ENCODE measurements at places on chromosomes 5 and 9. TPM values are rescaled to one million over a fixed set of nuclear protein-coding genes. Genes with fewer than 3 reads are reported as not detected.
A peak's percentile ranks its signal among the peaks of the same experiment; 100 is the strongest.

DNA sequence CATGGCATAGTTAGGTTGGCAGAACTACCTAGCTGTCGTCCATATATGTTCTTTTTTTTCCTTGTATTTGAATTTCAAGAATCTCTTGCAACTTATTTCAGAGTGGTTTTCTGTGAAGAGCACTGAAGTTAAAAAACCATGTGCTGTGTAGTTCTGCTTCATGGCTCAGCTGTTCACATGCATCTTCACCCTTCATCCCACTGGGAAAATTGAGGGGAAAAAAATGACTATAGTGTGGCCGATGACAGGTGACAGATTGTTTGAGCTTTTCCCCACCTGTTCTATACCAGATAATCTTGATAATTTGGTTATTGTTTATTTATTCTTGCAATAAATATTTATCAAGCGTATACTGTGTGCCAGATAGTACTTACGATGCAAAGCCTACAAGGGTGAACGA lies 77.8 kb downstream of the AOPEP start:
- no peak for DNase-seq

PCDH1 gene
- total RNA-seq = 8.4 TPM

DNA sequence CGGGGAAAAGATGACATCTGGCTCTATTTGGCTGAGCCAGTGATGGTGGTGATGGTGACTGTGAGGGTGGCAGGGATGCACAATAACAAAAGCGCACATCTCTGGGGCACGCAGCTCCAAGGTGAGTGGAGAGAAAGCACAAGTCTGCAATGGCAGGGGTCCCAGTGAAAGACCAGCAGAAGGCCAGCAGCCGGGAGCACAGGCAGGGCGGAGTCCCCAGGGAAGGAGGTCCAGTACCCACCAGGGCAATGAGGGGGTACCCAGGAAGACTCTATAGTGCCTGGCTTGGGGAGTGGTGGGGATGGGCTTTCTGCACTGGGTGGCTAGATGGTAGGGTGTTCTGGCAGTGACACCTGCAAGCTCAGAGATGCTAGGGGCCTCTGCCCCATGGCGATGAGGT lies 69.4 kb downstream of the AK8 start:
- DNase-seq = no peak

MEIKIN gene
- not detected for total RNA-seq

- no peak for DNase-seq
Measured at GRCh38 chr5:178323541-178323865, 90.9 kb upstream of the PHYKPL start.

TMC1 gene
- total RNA-seq = not detected

DNA sequence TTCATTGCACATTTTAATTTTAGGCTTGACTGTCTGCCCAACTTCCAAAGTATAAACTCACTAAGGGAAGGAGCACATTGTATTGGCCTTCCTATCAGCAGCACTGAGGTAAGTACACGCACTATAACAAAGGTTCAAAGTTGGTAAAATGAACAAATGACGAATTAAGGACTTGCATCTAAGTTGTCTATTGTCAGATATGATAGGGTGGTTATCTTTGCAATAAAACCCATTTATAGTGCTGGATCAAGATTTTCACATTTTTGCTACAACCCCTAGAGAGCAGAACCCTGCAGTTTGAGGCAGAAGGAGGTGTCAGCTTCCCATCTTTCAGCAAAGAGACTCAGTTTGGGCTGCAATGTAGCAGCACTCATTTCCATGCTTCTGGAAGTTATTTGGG lies 5.1 kb downstream of the HOMER1 start:
- DNase-seq = no peak

PSMB7 gene
- total RNA-seq = 74.8 TPM

GRCh38 chr5:13234-13633 lies 78.7 kb upstream of the PLEKHG4B start:
- DNase-seq = no peak

DNA sequence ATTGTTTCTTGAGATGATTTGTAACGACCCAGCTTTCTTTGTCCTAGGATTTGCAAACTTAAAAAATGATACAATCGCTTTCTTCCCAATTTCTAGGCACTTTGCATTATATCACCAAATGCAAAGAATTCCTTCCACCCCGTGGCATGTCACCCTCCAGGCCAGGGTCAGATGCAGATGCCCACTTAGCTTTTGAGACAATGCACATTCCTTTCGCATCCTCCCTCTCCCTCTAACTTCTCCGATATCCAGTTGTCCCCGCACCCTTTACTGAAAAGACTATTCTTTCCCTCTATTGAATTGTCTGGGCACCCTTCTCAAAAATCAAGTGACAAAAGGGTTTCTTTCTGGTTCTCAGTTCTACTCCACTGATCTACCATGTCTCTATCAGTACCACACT lies 17.3 kb downstream of the RNF130 start:
- DNase-seq = no peak

DNA sequence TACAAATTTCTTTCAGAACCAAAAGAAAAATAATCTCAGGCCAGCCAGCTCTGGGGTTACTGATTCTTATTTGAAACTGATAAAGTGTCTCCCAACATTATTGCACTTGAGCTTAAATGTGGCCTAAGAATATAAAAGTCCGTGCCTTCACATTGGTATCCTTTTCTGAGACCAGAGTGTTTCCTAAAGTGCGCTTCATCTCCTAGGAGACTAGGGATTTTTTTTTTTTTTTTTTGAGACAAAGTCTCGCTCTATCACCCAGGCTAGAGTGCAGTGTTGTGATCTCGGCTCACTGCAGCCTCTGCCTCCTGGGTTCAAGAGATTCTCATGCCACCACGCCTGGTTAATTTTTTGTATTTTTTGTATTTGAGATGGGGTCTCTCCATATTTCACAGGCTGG lies 23.6 kb upstream of the KCNIP1 start:
- no peak for DNase-seq

- DNase-seq = peak; percentile 29
Measured at GRCh38 chr5:172530878-172531703, 76.8 kb upstream of the SH3PXD2B start.

NME5 gene
- total RNA-seq = 1.3 TPM

GRXCR2 gene
- not detected for total RNA-seq

Measured in spleen (tissue), 13 donors.